ENCODE measurements at places on chromosomes 4 and X.
A peak's percentile ranks its signal among the peaks of the same experiment; 100 is the strongest.

- DNase-seq: peak; percentile 25
Measured at GRCh38 chrX:155819966-155820491, 61.1 kb upstream of the VAMP7 start.

DNA sequence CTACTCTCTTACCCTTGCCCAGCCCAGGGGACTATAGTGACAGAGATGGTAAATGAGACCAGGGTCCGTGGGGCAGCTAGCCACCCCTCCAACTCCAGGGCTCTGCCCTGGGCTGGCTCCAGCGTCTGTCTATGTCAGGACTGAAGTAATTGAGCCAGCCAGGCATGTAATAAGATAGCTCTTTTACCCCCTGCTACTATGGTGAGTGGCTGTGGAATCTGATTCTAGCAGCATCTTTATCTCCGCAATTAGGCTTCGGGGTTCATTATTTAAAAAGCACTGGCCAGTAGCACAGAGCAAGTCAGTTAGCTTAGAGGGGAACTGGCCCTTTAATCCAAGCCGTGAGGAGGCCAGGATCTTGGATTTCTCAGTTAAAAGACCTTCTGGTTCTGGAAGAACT is 123.3 kb upstream of the RAI2 start:
- DNase-seq: no peak

DNA sequence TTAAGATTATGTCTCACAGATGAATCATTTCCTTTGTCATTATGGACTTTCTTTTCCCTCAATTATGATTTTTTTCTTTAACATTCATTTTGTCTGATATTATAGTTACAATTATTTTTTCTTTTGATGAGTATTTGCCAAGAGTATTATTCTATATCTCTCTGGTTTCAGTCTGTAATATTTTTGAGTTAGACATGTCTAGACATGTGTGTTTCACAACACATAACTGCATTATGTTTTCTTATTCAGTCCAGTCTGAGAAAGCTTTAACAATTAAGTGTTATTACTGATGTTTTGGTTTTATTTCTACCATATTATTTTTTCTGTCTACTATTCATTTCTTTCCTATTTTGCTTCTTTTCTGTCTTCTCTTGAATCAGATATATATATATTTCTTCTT is 108.3 kb upstream of the MID1IP1 start:
- DNase-seq: no peak

- DNase-seq: no peak
Measured at GRCh38 chr4:97457253-97457652, 686.0 kb downstream of the STPG2 start.

- DNase-seq: no peak
Measured at GRCh38 chr4:182242787-182243186, 415 bp upstream of the TENM3 start.

- DNase-seq: no peak
Measured at GRCh38 chr4:42711496-42711895, 54.6 kb upstream of the ATP8A1 start.

DNA sequence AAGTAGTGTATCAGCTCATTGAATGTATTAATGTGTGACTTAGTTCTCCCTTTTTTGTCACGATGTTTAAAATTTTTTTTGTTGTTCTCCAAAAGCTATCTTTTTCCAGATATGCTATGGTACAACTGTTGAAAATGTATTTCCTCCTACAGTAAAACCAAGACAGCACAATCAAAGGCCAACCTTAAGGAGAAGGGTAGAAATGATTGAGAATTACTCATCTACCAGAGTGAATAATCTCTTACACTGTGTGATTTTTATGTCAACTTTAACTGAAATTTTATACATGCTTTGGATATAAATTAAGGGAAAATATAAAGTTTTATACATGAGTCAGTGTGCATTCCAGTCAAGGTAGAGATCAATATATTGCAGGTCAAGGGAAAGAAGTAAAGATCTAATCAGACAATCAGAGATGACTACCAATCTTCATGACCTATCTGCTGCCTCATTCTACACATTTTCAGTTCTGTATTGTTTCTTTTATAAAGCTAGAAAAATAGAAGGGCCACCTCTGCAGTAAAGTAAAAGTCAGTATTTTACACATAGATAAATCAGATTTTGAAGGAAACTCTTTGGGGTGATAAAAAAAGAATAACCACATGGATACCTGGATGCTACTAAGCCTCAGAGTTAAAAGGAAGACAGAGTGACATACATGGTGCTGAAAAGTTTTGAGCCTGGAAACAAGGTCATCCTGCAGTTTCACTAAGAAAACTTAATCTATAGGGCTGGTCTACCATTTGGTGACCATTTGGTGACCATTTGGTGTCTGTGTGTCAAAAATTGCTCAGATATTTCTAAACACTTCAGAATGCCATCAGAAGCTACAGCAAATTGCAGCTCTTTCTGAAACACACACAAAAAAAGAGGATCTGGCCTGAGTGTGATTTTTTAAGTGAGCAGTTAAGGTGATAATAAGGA is 1.6 kb downstream of the FAM13A start:
- DNase-seq: no peak

Data from urinary bladder (tissue), 4 donors.